ENCODE measurements at places on chromosomes 11 and 22. TPM values are rescaled to one million over a fixed set of nuclear protein-coding genes. Genes with fewer than 3 reads are reported as not detected.

DNA sequence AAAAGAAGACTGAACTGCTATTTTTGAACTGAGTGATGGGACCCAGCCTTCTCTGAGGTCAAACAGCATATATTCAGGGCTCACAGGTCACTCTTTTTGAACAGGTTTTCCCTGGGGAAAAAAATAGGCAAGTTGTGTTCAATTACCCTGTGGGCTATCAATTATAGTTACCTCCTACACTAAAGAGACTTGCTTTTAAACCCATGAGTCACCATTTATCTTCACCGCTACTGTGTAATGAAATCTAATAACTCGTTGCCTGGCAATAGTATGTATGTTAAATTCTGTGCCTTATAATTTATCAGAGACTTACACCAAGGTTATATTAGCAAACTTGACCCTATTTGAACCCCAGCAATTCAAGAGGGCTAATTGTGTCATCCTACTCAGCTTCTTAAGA, 98.5 kb downstream of the CYP2R1 start:
- DNase-seq = no peak

The SERPIND1 gene
- 0.57 TPM for total RNA-seq

- DNase-seq = no peak
These were observed 119.6 kb downstream of the BUD13 start for GRCh38 chr11:116653206-116653605.

GRCh38 chr11:125272821-125273220, 108.3 kb downstream of the PKNOX2 start:
- DNase-seq = no peak

The SSTR3 gene
- 0.06 TPM for total RNA-seq

The ADSL gene
- total RNA-seq = 37.1 TPM
